ENCODE measurements at places on chromosomes 11 and 22.

DNA sequence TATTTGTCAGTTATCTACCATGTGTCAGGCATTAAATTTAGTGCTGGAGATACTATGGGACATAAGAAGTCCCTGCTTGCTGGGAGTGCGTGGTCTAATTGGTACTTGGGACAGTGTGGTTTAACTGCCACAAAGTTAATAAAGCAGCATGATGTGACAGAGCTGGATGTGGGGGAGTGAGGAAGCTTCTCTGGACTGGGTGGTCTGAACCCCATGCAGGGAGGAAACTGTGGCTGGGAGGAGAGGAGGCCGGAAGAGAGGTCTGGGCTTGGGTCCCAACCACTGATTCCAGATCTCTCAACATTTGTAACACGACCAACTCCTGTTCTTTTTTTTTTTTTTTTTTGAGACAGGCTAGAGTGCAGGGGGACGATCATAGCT is 37.1 kb downstream of the ST3GAL4 start:
- no peak for DNase-seq

DNA sequence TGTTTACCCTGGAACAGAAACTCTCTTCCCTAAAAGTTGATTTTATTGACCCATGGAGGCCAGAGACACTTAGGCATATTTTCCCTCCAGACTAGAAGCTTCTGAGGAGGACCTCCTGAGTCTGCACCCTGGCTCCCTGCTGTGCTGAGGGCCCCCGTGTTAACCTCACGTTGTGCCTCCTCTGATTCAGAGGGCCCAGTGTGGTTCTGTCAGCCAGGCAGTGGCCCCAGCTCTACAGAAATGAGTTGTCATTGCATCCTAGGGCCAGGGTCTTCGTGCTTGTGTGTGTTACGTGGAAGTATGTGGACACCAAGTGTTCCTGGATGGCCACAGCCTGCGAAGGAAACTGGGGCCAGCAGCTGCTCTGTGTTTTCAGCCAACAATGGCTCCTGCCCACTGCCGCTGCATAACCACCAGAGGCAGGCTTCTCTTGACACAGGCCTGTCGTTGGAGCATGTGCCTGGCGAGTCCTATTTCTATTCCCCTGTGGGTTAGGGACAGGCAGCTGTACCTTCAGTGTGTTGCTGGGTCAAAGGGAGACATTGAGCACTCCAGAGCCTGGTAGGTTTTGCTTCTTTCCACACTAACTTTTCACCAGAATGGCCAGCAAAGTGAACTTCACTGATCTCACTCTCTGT is 44.5 kb downstream of the MED15 start:
- no peak for DNase-seq

GRCh38 chr11:90204832-90205646 is 17.8 kb downstream of the CHORDC1 start:
- no peak for DNase-seq

GRCh38 chr11:109957601-109958000 is 135.6 kb upstream of the ZC3H12C start:
- DNase-seq: no peak

GRCh38 chr11:45572354-45573123 is 92.9 kb downstream of the CHST1 start:
- no peak for DNase-seq

GRCh38 chr11:45995342-45995734 is 72.9 kb downstream of the LARGE2 start:
- no peak for DNase-seq

- DNase-seq: no peak
Observed at GRCh38 chr22:30251711-30252110, 5.2 kb upstream of the LIF start.

- DNase-seq: no peak
Observed at GRCh38 chr11:60932605-60933356, 8.5 kb downstream of the TMEM132A start.

GRCh38 chr11:34339149-34340064 is 18.4 kb downstream of the ABTB2 start:
- no peak for DNase-seq

- no peak for DNase-seq
Observed at GRCh38 chr22:20389288-20389687, 4.7 kb upstream of the ZNF74 start.

- no peak for DNase-seq
Observed at GRCh38 chr22:48941033-48941902, 886.4 kb downstream of the BRD1 start.

DNA sequence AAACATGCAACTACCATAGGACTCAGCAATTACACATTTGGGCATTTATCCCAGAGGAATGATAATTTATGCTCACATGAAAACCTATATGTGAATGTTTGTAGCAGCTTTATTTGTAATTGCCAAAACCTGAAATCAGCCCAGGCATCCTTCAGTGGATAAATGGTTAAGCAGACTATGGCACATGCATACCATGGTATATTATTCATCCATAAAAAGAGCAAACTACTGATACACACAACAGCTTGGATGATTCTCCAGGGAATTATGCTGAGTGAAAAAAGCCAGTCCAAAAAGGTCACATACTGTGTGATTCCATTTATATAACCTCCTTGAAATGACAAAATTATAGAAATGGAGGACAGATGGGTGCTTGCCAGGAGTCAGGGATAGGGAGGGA is 86.7 kb downstream of the ALX4 start:
- no peak for DNase-seq

DNA sequence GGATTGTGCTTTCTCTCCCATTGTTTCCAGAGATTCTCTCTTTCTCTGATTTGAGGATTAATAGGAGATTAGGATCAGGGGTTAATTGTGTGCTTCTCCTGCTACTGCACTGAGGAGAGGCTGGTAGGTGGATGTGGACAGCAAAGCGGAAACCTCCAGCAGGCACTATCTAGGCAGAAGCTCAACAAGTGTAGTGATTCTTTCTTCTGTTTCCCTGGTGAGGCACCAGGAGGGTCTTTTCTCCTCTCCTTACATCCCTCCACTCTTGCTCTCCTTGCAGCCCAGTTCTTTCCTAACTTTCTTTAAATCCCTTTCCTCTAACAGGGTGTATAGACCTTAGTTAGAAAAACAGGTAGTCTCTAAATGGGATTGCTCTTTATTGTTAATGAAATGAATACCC is 1.9 kb upstream of the ZBTB16 start:
- DNase-seq: no peak

DNA sequence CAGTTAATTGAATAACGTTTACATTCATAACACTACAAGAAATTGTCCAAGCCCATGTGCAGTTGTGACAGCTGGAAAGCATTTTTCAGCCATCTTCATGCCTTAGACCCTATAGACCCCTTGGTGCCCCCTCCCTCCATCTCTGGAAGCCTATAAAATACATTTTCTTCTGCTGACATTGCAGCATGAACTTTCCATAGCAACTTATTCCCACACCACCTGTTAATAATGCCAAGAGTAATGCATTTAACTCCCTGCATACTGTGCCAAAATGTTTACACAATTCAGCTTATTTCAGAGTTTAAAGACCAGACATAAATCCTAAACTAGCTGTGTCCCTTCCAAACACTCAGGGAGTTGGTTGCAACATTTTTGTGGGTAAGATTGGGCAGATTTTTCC is 143.0 kb upstream of the ARHGAP20 start:
- DNase-seq: no peak

Measured in activated CD8-positive, alpha-beta memory T cell treated with anti-CD3 and anti-CD28 coated beads for 4 hours (primary cell).